ENCODE measurements at places on chromosomes 2 and 18.

- no peak for DNase-seq
Observed at GRCh38 chr2:190844700-190845401, 35.8 kb upstream of the GLS start.

DNA sequence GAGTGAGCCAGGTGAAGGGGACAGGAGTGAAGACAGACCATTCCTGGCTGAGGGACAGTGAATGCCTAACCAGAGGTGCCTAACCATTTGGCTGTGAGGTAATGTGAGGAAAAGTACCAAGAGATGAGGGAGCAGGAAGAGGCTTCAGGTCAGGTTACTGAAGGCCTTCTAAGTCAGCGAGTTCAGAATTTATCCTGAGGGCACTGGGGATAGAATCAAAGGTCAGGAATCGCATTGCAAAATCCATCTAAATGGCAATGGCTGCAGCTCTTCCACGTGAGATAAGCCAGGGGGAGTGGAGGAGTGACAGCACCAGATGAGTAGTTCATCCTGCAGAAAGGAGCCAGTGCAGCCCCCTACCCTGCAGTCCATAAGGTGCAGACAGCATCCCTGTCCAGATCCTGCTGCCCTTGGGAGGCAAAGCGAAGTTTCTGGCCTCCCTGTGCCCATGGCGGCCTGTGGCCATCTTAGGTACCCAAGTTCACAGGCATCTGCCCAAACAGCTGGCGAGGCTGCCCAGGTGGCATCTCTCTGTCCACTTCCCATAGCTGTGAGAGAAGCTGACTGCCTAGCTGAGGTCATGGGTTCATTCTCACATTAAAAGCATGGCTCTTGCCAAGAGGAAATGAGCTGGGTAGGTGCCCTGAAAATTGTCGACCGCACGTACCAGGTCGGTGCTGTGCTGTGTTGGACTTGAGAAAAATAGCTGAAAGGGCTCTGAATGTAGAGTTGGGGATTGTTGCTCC lies 49.5 kb downstream of the CYP27C1 start:
- DNase-seq, result no peak

- no peak for DNase-seq
Observed at GRCh38 chr2:67002618-67003371, 394.3 kb upstream of the ETAA1 start.

- DNase-seq, result no peak
Observed at GRCh38 chr2:3265981-3266924, 111.4 kb downstream of the EIPR1 start.

- DNase-seq, result no peak
Observed at GRCh38 chr2:55985406-55985805, 61.8 kb upstream of the EFEMP1 start.

DNA sequence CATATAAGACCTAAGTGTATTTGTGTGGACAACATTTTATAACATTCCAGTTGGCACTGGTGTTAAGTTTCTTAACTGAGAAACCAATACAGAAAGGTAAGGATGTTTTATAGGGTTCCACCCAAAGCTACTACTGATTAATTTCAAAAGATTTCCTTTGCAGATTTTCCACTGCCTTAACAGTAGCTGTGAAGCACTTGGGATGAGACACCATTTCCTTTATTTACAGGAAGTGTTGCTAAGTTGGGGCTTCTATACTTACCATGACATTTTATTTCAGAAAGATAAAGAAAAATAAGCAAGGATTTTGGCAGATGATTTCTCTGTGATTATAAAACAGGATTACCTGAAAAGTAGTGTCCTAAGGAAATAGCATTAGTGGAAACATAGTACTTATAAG lies 234.3 kb downstream of the CALCRL start:
- DNase-seq, result no peak

DNA sequence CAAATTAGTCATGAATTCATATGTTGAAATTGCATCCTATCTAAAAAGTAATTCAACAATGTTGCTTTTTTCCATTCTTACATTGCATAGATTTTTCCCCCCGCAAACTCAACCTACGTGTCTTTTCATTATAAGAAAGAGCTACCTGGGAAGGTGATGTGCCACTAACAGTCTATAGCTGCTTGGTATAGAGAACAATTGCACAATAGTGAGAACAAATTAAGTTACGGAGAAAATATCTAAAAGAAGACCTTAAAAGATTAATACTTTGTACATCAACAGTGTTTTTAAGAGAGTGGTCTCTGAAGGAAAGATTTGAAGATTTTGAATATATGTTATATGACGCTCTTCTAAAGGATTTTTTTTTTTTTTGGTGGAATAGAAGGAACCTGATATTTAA lies 111.8 kb downstream of the STK39 start:
- no peak for DNase-seq

- no peak for DNase-seq
Observed at GRCh38 chr18:58819051-58819450, 45.6 kb upstream of the ZNF532 start.

GRCh38 chr2:39996653-39997080 lies 217.6 kb upstream of the THUMPD2 start:
- peak; percentile 70 for DNase-seq

DNA sequence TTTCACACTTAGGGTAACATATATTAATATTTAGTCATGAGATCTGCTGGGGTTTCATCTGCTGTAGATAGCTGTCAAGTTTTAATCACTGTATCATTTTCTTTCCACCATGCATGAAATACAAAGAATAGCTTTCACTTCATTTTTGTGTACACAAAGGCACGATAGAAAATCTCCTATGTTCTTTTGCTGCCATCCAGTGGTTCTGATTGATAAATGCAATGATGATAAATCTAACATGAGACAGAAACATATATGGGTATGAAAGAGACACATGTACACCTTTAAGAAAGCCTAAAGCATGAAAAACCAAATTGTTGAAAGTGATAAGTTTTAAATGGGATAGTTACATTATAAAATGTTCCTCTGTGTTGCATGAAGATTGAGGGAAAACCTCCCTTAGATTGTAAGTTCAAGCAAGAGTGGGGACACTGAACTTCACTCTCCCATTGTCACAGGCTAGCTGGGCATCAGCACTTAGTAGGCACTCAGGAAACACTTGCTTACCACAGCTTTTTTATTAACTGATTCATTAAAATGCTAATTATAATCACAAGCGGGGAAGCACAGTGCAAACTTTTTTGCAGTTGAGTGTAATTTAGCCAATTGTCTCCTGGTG lies 31.2 kb downstream of the C1D start:
- peak; percentile 15 for DNase-seq

GRCh38 chr2:54360055-54360792 lies 95.9 kb upstream of the SPTBN1 start:
- DNase-seq, result peak; percentile 21

DNA sequence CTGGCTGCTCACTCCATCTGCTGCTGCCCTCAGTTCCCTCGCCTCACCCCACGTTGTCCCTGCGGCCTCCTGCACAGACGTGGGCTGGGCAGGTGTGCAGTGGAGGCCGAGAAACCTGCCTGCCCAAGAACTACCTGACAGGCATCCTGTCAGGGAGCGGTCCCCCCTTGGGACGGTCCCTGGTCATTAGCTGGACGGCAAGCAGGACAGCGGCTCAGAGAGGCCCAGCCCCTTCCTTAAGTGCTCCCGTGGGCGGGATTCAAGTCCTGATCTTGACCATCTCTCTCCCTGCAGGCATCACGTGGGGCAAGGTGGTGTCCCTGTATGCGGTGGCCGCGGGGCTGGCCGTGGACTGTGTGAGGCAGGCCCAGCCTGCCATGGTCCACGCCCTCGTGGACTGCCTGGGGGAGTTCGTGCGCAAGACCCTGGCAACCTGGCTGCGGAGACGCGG lies 11.3 kb downstream of the BOK start:
- DNase-seq, result no peak

DNA sequence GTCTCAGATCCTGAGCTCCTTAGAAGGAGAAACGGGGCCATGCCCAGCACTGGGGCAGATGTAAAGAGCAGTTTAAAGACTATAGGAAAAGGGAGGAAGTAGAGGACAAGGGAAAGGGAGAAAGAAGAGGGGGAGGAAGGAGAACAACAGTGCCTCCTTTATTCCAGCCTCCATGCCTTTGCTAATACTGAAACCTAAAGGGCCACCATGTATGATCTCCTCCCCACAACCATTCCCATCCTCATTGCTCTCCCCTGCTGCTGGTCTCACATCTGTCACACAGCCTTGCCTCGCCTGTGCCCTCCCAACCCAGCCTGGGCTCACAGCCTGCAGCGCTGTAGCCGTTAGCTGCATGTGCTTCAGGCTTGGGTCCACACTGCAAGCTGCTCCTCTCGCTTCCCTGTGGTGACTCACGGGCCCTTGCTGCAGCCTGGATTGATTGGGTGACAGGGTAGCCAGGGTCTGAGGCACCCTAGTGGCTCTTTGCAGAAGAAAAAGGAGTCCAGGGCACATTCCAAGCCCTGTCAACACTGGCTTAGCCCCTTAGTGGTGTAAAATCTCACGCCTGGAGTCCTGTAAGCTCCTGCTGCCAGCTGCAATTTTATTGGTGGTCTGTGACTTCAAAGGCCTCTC lies 281.9 kb downstream of the SRBD1 start:
- DNase-seq, result no peak

DNA sequence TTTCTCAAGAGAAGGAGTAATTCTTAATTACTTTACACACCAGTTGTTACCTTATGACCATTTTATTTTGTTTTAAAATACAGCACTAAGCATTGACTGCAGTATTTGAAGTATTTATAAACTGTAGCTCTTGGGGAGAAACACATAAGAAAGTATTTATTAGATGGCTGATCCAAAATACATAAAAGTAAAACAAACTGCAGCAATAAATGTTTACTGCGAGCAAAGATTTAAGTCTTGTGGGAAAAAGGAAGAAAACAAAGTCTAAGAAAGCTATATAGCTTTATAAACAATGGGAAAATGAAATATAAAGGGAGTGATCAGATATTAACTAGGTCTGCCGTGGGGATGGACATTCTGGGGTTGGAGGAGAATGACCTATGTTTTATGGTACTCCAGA lies 347.2 kb upstream of the ZC3H15 start:
- DNase-seq, result no peak

DNA sequence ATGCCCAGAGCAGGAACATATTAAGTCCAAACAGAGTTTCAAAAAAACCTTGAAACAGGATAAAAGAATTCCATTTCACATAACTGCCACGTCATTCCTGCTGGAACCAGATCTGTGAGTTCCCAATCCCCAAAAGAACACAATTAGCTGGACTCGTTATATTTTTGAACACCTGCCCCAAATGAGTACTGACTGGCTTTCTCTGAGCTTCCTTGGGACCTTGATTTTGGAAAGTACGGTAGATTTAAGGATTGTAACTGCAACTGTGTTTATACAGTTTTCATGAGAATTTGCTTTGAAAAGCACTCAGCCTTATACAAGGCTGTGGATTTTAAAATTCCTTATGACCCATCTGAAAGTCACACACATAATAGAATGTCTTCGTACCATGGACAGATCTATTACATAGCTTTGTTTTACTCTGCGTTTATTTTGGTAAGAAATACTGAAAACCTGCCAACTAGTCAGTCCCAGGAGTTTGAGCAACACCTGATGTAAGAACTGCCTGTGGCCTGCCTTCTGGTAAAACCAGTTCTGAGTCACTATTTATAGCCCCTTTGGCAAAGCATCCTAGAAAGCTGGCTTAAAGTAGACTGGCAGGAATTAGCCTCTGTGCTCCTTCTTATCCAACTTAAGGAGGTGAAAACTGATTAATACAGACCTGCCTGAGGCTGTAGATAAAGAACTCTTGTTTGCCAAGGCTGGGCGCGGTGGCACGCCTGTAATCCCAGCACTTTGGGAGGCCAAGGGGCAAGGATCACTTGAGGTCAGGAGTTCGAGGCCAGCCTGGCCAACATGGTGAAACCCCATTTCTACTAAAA lies 48.1 kb downstream of the MERTK start:
- peak; percentile 87 for DNase-seq

DNA sequence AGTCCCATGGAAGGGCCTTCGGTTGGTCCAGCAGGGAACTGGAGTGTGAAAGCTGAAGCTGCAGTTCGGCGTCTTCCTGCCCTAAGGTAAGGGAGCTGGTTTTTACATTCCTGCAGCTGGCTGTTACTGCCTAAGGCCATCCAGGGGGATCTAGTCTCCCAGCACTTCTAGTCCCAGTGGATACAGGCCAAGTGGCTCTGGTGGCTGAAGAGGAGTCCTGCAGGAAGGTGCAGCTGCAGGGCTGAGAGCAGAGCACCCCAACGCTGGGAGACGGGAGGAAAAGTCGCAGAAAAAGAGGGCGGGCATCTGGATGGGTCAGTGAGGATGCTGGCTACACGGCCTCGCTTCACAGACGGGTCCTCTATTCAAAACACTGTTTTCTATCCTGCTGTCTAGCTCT lies 225.0 kb upstream of the HS6ST1 start:
- DNase-seq, result no peak

DNA sequence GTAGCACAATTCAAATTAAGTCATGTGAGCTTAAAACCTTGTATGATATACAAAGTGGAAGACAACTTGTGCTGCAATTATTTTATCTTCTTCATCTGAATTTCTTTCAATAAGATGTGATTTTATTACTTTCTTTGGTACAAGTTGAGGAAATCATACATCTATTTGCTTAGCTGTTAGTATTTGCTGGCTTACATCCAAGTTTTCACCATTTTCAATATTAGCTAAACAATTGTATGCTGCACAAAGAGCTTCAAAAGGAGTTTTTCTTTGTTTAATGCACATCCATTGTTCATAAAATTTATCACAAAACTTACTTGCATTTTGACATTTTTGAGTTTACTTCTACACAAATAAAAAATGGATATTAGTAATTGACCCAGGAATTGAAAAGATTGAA lies 40.9 kb downstream of the SCN9A start:
- no peak for DNase-seq

DNA sequence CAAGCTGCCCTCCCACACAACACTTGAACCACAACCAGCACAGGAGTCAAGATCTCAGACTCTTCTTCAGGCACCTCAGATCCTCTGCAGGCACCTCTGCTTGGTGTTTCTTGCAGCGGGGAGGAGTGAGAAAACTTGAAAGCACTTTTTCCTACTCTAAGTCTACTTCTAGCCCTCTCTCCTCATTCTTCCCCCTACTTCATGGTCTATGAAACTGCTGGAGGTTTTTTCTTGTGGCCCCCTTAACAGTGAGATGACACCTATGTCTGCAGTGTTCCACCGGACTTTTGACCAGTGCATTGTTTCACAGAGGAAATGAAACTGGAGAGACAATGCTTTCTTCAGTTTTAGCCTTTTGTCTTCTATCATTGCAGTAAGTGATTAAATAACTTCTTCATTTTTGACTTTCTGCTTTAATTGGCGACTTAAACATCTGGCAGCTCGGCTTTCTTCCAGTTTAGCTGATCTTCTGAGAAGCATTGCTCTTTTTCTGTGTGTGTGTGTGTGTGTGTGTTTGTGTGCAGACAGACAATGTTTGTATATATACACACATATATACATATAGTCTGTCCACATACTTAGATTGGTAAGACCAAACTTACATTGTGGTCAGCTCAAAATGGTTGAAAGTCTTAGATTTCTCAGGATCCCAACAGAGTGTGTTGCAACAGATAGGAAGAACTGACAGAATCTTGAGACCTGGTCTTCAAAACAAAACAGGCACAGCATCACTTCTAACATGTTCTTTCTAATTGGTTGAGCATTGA lies 1474.0 kb upstream of the TMEFF2 start:
- DNase-seq, result no peak

GRCh38 chr2:15745907-15746702 lies 154.4 kb downstream of the DDX1 start:
- DNase-seq, result no peak

- no peak for DNase-seq
Observed at GRCh38 chr18:10061566-10062140, 147.8 kb downstream of the VAPA start.

- no peak for DNase-seq
Observed at GRCh38 chr2:12334412-12334966, 382.2 kb upstream of the TRIB2 start.

Data from AG04450 (cell line).